ENCODE measurements at places on chromosomes 6 and 20. TPM values are rescaled to one million over a fixed set of nuclear protein-coding genes. Genes with fewer than 3 reads are reported as not detected.

The RHAG gene
- total RNA-seq = not detected

The COL11A2 gene
- not detected for total RNA-seq

The SYNDIG1 gene
- total RNA-seq = not detected

The CDH26 gene
- 0.22 TPM for total RNA-seq

The TREM1 gene
- total RNA-seq = not detected

The SMLR1 gene
- not detected for total RNA-seq

The DSTN gene
- total RNA-seq = 187 TPM

The TFAP2C gene
- total RNA-seq = 11.3 TPM

The TFAP2D gene
- total RNA-seq = not detected

The GINS1 gene
- 22.1 TPM for total RNA-seq

The IL20RA gene
- total RNA-seq = not detected

The ID4 gene
- 0.57 TPM for total RNA-seq

The SLC32A1 gene
- total RNA-seq = not detected

The HLA-DMB gene
- not detected for total RNA-seq

The HLA-DPA1 gene
- total RNA-seq = not detected

The TNF gene
- not detected for total RNA-seq

The C6orf52 gene
- total RNA-seq = 0.81 TPM

The ZBTB46 gene
- 0.20 TPM for total RNA-seq

The VSX1 gene
- total RNA-seq = not detected
